ENCODE measurements at places on chromosomes 6 and 20. TPM values are rescaled to one million over a fixed set of nuclear protein-coding genes. Genes with fewer than 3 reads are reported as not detected.

DNA sequence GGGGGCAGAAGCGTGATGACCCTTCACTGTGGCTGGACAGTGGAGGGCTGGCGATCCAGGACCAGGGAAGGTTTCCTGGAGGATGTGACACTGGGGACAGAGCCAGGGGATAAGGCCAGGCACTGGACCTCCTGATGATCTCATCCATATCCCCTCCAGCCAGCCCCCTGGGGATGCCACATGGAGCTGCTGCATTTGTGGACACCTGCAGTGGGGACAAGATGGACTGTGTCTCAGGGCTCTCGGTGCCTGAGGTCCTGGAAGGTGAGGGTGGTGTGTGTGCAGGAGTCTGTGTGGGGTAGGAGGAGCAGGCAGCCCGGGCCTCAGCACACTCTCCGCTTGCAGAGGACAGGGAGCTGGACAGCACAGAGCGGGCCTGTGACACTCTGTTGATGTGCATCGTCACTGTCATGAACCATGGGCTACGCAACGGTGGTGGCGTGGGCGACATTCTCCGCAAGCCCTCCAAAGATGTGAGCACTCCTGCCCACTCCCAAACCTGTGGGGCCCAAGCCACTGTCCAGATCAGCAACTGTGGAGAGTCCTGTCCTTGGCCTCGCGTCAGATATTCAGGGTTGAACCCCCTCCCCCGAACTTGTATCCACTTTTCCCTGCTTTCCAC, 19.9 kb downstream of the UQCC2 start:
- DNase-seq, result no peak
- H3K4me3 ChIP-seq, result no peak overlapping the region
- peak overlapping the region; percentile 63 for H3K27ac ChIP-seq
- peaks cover 63% of the 10 kb centered on the region for H3K36me3 ChIP-seq
- H3K27me3 ChIP-seq, result no peaks in the 10 kb centered on the region

DNA sequence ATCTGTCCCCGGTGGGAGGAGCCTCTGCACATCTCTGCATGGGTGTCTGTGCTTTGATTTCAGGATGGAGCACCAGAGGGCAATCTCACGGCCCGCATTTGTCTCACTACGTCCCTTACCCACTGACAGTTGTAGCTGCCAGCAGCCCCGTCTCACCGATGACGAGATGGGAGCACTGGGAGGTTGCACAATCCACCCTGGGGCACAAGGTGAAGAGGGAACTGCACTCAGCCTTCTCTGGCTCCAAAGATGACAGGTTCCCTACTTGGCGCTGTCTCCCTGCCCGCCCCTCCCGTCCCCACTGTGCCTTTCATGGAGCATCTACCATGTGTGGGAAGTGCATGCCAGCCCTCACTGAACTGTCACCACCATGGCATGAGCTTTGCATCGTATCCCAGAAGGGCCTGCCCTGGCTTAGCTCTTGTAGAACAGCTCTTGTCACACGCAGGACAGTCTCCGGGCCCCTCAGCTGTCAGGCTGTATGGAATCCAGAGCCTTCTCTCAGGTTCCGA, 99.9 kb upstream of the PMEPA1 start:
- no peaks in the 10 kb centered on the region for H3K36me3 ChIP-seq
- no peak overlapping the region for H3K4me3 ChIP-seq
- no peak overlapping the region for H3K27ac ChIP-seq
- no peak for DNase-seq
- H3K4me1 ChIP-seq, result peaks cover 3% of the 10 kb centered on the region

Gene HCK
- 10.1 TPM for total RNA-seq

GRCh38 chr6:119339941-119340456, 9.6 kb downstream of the MAN1A1 start:
- peaks cover 88% of the 10 kb centered on the region for H3K4me1 ChIP-seq
- no peak overlapping the region for H3K4me3 ChIP-seq
- H3K27ac ChIP-seq, result peak overlapping the region; percentile 33
- no peaks in the 10 kb centered on the region for H3K27me3 ChIP-seq

DNA sequence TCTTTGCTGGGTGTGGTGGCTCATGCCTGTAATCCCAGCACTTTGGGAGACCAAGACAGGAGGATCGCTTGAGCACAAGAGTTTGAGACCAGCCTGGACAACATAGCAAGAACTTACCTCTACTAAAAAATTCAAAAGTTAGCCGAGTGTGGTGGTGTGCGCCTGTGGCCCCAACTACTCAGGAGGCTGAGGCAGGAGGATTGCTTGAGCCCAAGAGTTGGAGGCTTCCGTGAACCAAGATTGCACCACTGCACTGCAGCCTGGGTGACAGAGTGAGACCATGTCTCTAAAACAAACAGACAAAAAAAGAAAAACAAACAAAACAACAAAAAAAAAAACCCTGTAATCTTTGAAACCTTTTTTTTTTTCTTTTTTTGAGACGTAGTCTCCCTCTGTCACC, 67.5 kb downstream of the CAP2 start:
- no peaks in the 10 kb centered on the region for H3K4me1 ChIP-seq
- DNase-seq, result no peak
- H3K36me3 ChIP-seq, result no peaks in the 10 kb centered on the region
- H3K27ac ChIP-seq, result no peak overlapping the region
- H3K4me3 ChIP-seq, result no peak overlapping the region

DNA sequence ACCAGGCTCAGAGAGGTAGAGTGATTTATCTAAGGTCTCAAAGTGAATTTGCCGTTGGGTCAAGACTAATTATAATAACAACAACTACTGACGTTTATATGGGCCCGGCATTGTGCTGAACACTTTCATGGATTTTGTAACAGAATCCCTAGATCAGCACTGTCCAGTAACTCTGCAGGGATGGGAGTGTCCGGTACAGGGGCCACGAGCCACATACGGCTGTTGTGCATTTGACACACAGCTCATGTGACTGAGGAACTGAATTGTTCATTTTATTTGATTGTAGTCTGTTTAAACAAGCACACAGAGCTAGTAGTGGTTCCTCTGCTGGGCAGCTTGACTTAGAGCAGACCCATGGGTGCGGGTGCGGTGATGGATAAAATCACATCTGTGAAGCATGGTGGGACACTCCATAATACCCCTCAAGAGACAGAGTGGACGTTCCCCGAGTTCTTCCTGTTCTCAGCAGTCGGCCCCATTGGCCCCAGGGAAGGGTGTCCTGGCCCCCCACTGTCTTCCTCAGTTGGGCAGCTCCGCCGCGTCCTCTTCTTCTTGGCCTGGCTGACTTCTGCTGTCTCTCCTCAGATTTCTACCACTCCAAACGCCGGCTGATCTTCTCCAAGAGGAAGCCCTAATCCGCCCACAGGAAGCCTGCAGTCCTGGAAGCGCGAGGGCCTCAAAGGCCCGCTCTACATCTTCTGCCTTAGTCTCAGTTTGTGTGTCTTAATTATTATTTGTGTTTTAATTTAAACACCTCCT, 6.8 kb downstream of the CDKN1A start:
- peaks cover 40% of the 10 kb centered on the region for H3K4me1 ChIP-seq
- H3K4me3 ChIP-seq, result no peak overlapping the region
- no peaks in the 10 kb centered on the region for H3K27me3 ChIP-seq
- H3K27ac ChIP-seq, result no peak overlapping the region
- no peak for DNase-seq

DNA sequence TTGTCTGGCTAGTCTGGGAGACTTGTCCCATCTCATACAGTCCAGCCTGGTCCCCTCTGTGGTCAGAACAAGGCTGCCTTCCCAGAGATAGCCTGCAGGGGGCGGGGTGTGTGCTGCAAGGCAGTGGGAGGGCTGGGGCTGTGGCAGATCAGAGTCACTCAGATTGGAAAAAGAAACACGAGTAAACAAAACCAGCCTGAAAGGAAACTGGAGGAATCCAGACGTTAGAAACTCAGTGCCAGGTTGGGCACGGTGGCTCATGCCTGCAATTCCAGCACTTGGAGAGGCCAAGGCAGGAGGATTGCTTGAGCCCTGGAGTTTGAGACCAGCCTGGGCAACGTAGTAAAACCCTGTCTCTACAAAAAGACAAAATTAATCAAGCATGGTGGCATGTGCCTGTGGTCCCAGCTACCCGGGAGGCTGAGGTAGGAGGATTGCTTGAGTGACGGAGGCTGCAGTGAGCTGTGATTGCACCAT, 20.2 kb downstream of the LEMD2 start:
- no peaks in the 10 kb centered on the region for H3K36me3 ChIP-seq
- no peak overlapping the region for H3K4me3 ChIP-seq
- H3K4me1 ChIP-seq, result peaks cover 55% of the 10 kb centered on the region
- DNase-seq, result no peak

GRCh38 chr6:166162599-166163342, 4.9 kb downstream of the TBXT start:
- H3K27me3 ChIP-seq, result peaks cover 14% of the 10 kb centered on the region
- no peaks in the 10 kb centered on the region for H3K36me3 ChIP-seq
- no peak overlapping the region for H3K4me3 ChIP-seq

DNA sequence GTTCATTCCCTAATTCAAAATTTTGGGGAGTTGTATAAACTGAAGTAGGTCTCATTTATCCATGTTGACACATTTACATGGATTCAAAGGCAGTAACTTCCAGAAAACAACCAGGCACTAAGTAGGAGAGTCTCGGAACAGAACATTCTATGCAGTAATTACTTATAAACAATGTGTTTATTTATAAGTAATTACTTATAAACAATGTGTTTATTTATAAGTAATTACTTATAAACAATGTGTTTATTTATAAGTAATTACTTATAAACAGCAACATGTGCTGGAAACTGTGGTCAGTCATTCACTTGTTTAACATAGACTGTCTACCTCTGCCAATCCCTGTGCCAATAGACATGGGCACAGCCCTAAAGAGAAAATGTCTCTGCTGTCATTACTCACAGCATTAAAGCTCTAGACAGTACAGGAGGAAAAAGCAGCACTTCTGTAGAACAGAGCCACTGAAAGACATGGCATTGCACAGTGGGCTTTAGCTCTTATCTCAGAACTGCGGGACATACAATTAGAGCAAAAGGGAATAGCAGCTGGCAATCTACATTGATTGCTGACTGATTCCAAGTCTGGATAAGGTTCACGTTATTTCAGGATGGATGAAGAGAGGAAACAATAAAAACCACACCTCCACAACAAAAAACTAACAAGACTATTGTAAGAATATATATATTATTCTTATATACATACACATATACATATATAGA, 188.2 kb downstream of the WDR27 start:
- no peaks in the 10 kb centered on the region for H3K27me3 ChIP-seq
- peaks cover 5% of the 10 kb centered on the region for H3K36me3 ChIP-seq
- no peak overlapping the region for H3K4me3 ChIP-seq
- no peak for DNase-seq
- H3K4me1 ChIP-seq, result no peaks in the 10 kb centered on the region

DNA sequence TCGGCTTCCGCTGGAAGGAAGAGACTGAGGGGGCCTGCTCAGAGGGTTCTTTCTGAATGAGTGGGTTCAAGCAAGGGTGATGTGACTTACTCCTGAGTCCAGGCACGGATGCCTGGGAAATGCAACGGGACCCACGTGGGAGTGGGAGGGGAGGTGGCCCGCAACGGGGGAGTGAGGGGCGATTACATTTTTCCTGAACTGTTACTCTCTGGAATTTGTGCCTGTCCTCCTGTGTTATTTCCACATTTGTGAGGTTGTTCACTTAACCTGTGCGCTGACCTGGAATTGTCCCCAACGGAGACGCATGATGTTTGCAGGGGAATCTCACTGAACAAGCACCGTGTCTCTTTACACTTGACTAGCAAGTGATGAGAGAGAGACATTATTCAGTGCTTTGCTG, 209.4 kb downstream of the CDH4 start:
- no peaks in the 10 kb centered on the region for H3K4me1 ChIP-seq
- H3K27ac ChIP-seq, result no peak overlapping the region
- DNase-seq, result no peak
- H3K36me3 ChIP-seq, result no peaks in the 10 kb centered on the region
- no peak overlapping the region for H3K4me3 ChIP-seq

GRCh38 chr6:156654919-156655918, 122.0 kb upstream of the ARID1B start:
- H3K27ac ChIP-seq, result no peak overlapping the region
- no peak overlapping the region for H3K4me3 ChIP-seq
- H3K27me3 ChIP-seq, result no peaks in the 10 kb centered on the region
- no peaks in the 10 kb centered on the region for H3K36me3 ChIP-seq
- no peak for DNase-seq
- H3K4me1 ChIP-seq, result no peaks in the 10 kb centered on the region

GRCh38 chr20:19433371-19434350, 221.2 kb downstream of the SLC24A3 start:
- H3K4me3 ChIP-seq, result no peak overlapping the region
- no peaks in the 10 kb centered on the region for H3K4me1 ChIP-seq
- H3K27me3 ChIP-seq, result no peaks in the 10 kb centered on the region
- no peak for DNase-seq
- H3K36me3 ChIP-seq, result no peaks in the 10 kb centered on the region

Gene NMBR
- not detected for total RNA-seq

Gene GABRR1
- not detected for total RNA-seq

- H3K4me3 ChIP-seq, result no peak overlapping the region
- H3K27ac ChIP-seq, result no peak overlapping the region
- DNase-seq, result no peak
- H3K27me3 ChIP-seq, result no peaks in the 10 kb centered on the region
- no peaks in the 10 kb centered on the region for H3K36me3 ChIP-seq
- H3K4me1 ChIP-seq, result peaks cover 9% of the 10 kb centered on the region
Measured at GRCh38 chr6:136083540-136083939, 166.6 kb downstream of the MTFR2 start.

Gene NKAPL
- not detected for total RNA-seq

Gene CRIP3
- not detected for total RNA-seq

DNA sequence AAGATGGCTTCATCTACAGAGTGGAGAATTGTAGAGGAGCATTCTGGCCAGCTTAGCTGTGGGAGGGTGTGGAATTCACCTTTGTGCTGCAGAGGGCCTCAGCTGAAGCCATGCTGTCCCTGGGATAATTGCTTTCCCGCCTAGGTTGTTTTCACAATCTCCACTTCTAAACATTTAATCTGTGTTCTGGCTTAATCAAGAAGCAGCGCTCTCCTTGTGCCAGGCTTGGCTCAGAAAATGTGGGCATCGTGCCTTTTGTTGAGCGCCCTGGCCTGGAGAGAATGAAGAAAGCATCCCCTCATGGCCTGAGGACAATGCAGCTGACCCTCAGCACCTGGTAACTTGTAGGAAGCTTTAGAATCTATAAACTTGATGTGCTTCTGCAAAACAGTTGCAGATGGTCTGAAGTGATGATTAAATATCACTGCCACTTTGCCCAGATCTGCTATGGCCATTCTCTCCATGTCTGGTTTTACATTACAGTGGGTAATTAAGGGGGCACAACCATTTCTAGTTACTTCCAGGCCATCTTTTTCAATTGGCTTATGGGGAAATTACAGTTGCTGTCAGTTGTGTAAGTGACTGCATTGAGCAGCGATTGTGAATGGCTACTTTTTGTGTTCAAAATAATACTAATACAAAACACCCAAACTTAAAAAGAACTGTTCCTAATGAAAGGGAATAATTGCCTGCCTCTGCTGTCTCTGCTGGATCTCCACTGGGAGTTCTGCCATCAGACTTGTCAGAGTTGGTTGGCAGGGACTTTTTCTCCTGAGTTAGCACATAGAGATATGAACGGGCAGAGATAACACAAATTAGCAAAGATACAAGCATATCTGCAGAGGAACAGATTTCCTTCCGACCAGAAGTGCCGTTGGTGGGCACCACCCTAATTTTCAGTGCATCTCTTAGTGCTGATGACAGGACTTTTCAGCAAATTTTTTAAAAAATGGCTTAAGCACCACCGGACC, 18.4 kb downstream of the CTNNBL1 start:
- no peaks in the 10 kb centered on the region for H3K27me3 ChIP-seq
- no peak for DNase-seq
- no peaks in the 10 kb centered on the region for H3K36me3 ChIP-seq
- no peak overlapping the region for H3K4me3 ChIP-seq
- H3K27ac ChIP-seq, result no peak overlapping the region

GRCh38 chr20:20405623-20406022, 37.7 kb downstream of the INSM1 start:
- H3K27me3 ChIP-seq, result no peaks in the 10 kb centered on the region
- H3K4me1 ChIP-seq, result no peaks in the 10 kb centered on the region
- no peak overlapping the region for H3K4me3 ChIP-seq
- DNase-seq, result no peak

Measured in vagina (tissue), 2 donors.